Glutamatergic neuron (in vitro differentiated cells): ENCODE measurements at places on chromosomes 7 and 10.

DNA sequence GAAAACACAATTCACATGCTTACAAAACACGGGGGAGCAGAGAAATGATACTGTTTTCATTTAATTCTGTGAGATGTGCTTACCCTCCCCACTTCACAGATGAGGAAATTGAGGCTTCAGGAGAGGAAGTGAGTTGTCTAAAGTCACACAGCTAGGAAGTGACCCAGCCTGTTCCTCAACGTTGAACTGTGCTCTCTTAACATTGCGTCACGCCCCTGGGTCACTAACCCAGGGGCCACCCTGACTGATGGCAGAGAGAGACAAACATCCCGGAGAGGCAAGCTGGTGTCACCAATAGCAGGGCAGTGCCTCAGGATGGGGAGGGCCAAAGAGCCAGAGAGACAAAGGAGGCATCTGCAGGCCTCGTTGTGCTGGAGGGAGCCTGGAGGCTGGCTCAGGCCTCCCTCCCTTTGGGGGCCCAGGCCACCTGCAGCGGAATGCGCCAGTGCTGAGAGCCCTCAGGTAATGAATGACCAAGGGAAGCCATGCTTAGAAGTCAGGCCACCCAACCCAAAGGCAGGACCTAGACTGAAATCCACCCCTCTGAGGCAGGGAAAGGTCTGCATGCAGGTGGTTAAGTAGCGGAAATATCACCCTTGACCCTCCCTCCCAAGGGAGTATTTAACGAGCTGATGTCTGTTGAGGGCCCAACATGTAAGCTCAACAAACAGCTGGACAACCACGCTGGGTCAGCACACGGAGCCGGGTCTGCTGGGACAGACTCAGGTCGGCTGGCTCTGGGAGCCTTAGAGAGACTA is 81.3 kb downstream of the C10orf105 start:
- no peak for DNase-seq
- H3K27ac ChIP-seq = no peak overlapping the region
- H3K4me1 ChIP-seq = peaks cover 9% of the 10 kb centered on the region
- no peaks in the 10 kb centered on the region for H3K36me3 ChIP-seq

DNA sequence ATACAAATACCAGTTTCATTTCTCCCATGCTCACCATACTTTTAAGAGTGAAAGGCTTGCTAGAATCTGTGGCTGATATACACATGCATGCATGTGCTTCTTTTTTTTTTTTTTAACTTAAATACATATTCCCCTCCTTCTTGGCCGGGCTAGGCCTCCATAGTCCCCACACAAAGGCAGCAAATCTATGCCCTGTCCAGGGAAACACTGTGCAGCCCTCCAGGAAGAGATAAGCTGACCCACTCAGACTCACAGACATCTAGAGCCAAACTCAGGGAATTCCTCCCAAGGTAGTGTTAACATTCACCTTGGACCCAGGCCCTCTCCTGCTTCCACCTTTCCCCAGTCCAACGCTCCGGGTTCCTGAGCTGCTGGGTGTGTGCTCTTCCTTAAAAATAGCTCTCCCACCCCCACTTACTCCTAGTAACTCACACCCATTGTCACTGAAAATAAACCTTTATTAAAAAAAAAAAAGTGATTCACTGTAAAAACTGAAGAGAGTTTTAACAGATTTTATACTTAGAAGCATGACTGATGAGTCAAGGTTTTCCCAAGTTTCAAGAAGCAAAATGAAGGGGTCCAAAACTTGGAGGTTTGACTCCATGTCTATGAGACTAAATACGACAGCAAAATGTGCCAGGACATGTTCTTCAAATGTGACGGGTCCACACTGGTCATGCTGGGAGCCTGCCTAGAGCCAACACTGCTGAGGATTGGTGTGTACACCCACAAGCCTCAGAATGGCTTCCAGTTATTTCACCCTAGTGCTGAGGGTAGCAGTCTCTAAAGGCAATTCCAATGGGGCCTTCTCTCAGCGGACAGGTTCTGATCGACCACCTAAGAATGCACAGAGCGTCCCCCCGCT is 159.5 kb downstream of the GLI3 start:
- no peak overlapping the region for H3K27ac ChIP-seq
- DNase-seq = no peak
- H3K27me3 ChIP-seq = peaks cover 2% of the 10 kb centered on the region
- no peak overlapping the region for H3K4me3 ChIP-seq
- H3K4me1 ChIP-seq = peaks cover 2% of the 10 kb centered on the region
- H3K36me3 ChIP-seq = no peaks in the 10 kb centered on the region

GRCh38 chr10:15067154-15067553 is 21.4 kb downstream of the ACBD7 start:
- peaks cover 7% of the 10 kb centered on the region for H3K36me3 ChIP-seq
- H3K27me3 ChIP-seq = no peaks in the 10 kb centered on the region
- no peak for DNase-seq
- no peak overlapping the region for H3K4me3 ChIP-seq

- H3K36me3 ChIP-seq = no peaks in the 10 kb centered on the region
- H3K4me1 ChIP-seq = peaks cover 2% of the 10 kb centered on the region
- DNase-seq = peak; percentile 53
- peaks cover 11% of the 10 kb centered on the region for H3K27me3 ChIP-seq
- H3K27ac ChIP-seq = peak overlapping the region; percentile 38
Observed at GRCh38 chr7:100674411-100675104, 1.0 kb downstream of the GNB2 start.

DNA sequence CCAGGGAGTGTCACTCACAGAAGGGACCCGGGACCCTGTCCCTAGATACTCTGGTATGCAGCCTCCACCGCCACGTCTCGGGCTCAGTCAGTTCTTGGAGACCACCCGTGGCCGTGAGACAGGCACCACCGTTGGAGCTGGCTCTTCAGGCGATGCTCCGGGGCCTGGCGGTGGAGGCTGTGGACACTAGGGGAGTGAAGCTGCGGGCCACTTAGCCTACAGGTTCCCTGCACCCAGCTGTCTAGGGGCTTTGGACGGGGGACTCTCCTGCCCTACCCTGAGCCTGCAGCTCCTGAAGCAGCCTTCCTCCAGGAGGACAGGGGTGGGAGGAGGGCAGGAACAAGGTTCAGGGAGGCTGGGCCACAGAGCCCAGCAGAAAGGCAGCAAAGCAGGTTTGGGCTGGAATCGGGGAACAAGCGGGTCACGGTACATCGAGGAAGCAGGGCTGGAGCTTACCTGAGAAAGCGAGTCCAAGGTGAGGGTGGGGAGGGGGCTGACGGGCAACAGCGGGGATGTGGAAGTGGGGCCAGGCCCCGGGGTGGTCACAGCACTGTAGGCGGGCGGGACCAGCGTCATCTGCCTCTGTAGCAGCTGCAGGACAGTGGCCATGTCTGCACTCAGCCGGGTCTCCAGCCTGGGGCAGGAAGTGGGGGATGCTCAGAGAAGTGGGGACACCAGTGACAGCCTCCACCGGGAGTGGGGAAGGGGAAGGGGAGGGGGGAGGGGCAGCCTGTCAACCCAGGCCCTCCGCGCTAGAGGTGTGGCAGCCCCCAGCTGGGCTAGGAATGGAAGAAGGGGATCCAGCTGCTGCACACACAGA is 31.5 kb downstream of the KCNH2 start:
- no peak overlapping the region for H3K4me3 ChIP-seq
- no peaks in the 10 kb centered on the region for H3K36me3 ChIP-seq
- H3K4me1 ChIP-seq = peaks cover 10% of the 10 kb centered on the region
- H3K27me3 ChIP-seq = peaks cover 3% of the 10 kb centered on the region
- DNase-seq = peak; percentile 22
